ENCODE measurements at places on chromosomes 4 and X. TPM values are rescaled to one million over a fixed set of nuclear protein-coding genes. Genes with fewer than 3 reads are reported as not detected.

GRCh38 chr4:2222838-2223237 is 19.1 kb downstream of the HAUS3 start:
- no peak for DNase-seq

F8A3 gene
- 0.16 TPM for polyA plus RNA-seq

DNA sequence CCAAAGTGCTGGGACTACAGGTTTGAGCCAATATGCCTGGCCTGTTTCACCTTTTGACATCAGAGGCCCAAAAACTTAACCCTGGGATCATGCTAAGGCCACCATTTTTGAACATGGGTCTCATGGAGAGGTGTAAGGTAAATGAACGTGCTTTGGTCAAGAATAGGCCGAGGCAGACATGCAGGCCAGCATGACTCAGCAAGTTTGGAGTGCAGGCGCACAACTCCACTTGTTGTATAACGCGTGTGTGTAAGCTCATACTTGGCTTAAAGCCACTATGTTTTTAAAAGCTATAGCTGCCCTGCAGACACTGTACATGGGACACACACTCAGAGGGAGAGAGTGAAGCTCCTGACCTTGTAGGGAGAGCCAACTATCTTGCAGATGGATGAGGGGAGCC is 43.8 kb upstream of the HPSE start:
- DNase-seq = no peak

- DNase-seq = peak; percentile 72
Observed at GRCh38 chrX:13652287-13652793, 601 bp upstream of the TCEANC start.

OR13H1 gene
- polyA plus RNA-seq = not detected

LONRF3 gene
- polyA plus RNA-seq = not detected

GRCh38 chr4:111842336-111842735 is 302.9 kb upstream of the FAM241A start:
- DNase-seq = peak; percentile 40

- DNase-seq = peak; percentile 92
Observed at GRCh38 chr4:81631958-81632441, 160.3 kb upstream of the RASGEF1B start.

FGFR3 gene
- polyA plus RNA-seq = 0.10 TPM

DNA sequence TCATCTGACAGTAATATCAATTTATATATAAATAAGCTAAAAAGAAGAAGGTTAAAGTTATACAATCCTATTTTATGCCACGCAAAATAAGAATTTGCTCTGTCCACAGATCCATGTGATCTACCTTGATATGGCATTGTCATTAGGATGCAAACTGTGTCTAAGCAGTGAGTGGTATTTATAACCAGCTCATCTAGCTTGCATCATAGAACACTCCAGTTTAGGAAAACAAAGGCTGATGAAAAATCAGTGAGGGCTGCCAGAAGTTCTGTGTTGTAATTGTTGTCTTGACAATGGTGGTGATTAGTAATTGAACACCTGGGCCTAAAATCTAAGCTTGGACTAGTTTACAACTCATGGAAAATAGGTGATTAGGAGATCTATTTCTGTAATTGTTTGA is 111.0 kb downstream of the CPE start:
- peak; percentile 39 for DNase-seq

- no peak for DNase-seq
Observed at GRCh38 chr4:11218692-11219091, 210.0 kb downstream of the HS3ST1 start.

CFAP47 gene
- not detected for polyA plus RNA-seq

FGFRL1 gene
- 10.8 TPM for polyA plus RNA-seq

GRCh38 chrX:69093960-69094871 is 71.0 kb downstream of the PJA1 start:
- peak; percentile 67 for DNase-seq

WWC2 gene
- 44.1 TPM for polyA plus RNA-seq

GRCh38 chr4:88792268-88792781 is 94.7 kb upstream of the NAP1L5 start:
- peak; percentile 86 for DNase-seq

- no peak for DNase-seq
Observed at GRCh38 chr4:113347245-113347644, 297.8 kb downstream of the ANK2 start.

UGT2B7 gene
- not detected for polyA plus RNA-seq

GRCh38 chrX:115616943-115617563 is 56.1 kb downstream of the PLS3 start:
- peak; percentile 76 for DNase-seq

DNA sequence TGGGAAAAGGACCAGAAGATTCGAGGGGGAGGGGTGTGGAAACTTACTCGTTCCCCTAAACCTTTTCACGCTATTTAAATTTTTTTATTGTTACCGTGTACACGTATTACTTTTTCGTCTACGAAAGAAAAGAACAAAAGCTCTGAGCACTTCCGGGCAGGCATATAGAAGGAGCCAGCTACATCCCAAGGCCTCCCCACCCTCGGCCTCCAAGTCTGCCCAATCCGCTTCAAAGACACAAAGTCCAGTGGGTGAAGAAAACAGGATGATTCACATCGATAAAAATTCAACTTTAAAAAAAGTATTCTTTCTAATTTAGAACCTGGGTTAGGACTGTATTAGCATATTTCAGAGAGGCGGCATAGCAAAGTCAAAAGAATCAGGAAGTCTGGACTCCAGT is 23.1 kb downstream of the SEL1L3 start:
- no peak for DNase-seq

BRS3 gene
- not detected for polyA plus RNA-seq

ETDB gene
- polyA plus RNA-seq = not detected

GRCh38 chr4:98711526-98711925 is 53.1 kb upstream of the TSPAN5 start:
- no peak for DNase-seq

- DNase-seq = peak; percentile 45
Observed at GRCh38 chrX:74925225-74926088, at the start of gene NEXMIF. Gene NEXMIF (minus strand): TSS chrX:74925452.

PDLIM3 gene
- polyA plus RNA-seq = 0.51 TPM

- DNase-seq = no peak
Observed at GRCh38 chr4:8372506-8372905, 68.0 kb downstream of the ACOX3 start.

- no peak for DNase-seq
Observed at GRCh38 chr4:38662522-38663089, 1.4 kb upstream of the KLF3 start.

GNPDA2 gene
- 40.7 TPM for polyA plus RNA-seq

- DNase-seq = peak; percentile 60
Observed at GRCh38 chrX:13506574-13506973, 62.8 kb upstream of the EGFL6 start.

DNA sequence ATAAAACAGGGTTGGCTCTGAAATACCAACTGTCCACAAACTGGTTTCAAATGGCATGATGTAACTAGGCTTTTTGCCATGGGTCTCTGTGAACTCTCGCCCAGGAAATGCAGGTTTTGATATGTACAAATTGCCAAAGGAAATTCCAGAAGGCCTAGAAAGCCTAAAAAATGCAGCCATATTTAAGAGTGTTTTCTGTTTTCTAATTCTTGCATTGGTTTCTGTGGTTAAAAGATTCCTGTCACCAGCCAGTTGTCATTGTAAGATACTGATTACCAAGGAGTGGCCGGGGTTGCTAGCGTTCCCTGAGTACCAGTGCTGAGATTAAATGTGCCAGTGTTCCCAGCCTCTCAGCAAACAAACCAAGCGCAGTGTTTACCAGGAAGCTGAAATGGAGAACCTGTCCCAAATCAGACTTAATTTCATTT is 53.9 kb upstream of the SORBS2 start:
- peak; percentile 43 for DNase-seq

DNA sequence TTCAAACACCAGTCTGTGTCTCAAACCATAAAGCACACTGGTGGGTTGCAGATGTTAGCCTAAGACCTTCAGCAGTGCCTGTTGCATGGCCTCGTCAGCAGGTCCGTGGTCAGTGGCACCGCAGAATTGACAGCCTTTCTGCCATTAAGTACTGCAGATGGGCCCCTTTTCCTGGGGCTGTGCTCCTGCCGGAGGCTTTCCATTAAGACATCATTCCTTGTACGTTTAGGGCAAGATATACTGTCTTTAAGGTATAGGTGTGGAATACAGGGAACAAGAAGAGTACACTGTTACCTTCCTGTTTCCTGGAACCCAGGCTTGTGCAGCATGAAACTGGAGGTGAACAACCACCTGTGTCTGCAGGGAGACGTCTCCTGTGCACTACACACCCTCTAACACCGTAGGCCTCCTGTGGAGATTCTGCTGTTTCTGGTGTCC is 67.9 kb upstream of the WDR1 start:
- DNase-seq = no peak

DNA sequence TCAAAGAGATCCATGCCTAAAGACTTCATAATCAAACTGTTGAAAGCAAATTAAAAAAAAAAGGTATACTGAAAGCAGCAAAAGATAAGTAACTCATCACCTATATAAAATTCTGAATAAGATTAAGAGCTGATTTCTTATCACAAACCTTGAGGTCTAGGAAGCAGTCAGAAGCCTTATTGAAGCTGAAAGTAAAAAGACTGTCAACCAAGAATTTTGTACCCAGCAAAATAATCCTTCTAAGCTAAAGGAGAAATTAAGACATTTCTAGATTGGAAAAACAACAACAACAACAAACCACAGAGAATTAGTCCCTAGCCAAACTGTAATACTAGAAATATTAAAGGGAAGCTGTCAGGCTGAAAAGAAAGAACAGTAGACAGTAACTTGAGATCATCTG is 622.9 kb downstream of the PCDH7 start:
- no peak for DNase-seq
